ENCODE measurements at places on chromosomes 3 and 15.

DNA sequence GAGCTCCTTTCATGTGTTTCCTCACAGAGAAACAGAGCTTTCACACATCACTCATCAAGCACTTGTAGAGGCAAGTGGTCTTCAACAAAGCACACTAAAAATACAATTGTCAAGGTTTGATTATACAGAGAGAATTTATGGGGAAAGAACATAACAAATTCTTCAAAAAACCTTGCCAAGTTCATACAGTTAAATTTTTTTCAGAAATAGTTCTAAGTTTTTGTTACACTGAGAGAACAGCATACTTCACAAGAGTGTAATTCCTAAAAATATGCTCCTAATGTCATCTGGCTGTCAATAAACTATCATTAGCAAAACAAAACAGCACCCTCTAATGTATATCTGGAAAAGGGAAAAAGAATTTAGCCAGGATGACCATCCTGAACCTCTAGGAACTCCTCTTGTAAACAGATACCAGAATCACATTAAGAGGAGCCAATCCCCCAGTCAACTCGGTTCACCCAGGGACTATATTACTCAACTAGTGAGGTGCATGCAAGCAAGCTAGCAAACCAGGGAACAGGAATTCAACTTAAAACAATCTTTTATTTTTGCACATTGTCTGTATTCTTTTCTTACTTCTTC, 63.3 kb downstream of the RAD18 start:
- no peak for DNase-seq

GRCh38 chr3:161231861-161232260, 10.8 kb downstream of the NMD3 start:
- DNase-seq, result no peak

DNA sequence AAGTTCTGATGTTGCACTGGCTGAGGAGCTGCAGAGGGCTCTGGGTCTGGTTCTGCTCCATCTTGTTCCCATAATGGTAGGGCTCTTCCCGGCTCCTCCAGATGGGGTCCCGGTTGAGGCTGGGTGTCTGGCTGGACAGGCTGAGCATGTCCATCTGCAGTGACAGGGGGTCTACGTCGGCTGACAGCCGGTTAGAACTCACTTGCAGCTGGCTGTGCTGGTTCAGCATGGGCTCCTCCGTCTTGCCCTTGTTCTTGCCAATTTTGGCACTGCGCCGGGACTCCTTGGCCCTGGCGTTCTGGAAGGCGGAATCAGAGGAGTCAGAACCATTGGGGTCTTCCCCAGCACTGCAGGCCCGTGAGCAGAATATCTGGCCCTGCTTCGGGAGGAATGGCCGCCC, 78.1 kb downstream of the PRICKLE2 start:
- DNase-seq, result no peak

- no peak for DNase-seq
Observed at GRCh38 chr3:44991326-44991725, 15.3 kb downstream of the EXOSC7 start.

DNA sequence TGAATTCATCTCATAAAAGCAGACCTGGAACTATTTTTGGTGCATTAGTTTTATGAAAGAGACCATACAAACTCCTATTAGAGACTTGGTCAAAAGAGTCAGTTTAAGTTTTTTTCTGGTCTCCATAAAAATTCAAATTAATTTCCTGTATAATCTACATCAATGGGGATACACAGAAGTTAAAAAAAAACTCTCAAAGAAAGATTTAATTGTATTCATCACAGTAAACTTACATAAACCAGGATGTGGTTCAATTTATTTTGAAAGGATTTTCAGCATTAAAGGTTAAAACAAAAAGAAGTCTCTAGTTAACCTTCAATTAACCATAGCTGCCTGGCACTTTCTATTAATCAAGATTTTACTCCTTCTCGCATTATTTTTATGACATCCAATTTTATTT, 530.3 kb upstream of the KCNMB2 start:
- no peak for DNase-seq

All from activated CD8-positive, alpha-beta memory T cell treated with anti-CD3 and anti-CD28 coated beads for 1 hour (primary cell).